Right forelimb (tissue), 1 donor: ENCODE measurements at places on chromosomes 16 and 17.

- no peak for DNase-seq
These were observed 4.2 kb downstream of the MFAP4 start for GRCh38 chr17:19382531-19383444.

- no peak for DNase-seq
These were observed 46.6 kb downstream of the PIK3R5 start for GRCh38 chr17:8918807-8919465.

GRCh38 chr17:21303441-21304065 lies 19.0 kb downstream of the MAP2K3 start:
- DNase-seq = no peak

DNA sequence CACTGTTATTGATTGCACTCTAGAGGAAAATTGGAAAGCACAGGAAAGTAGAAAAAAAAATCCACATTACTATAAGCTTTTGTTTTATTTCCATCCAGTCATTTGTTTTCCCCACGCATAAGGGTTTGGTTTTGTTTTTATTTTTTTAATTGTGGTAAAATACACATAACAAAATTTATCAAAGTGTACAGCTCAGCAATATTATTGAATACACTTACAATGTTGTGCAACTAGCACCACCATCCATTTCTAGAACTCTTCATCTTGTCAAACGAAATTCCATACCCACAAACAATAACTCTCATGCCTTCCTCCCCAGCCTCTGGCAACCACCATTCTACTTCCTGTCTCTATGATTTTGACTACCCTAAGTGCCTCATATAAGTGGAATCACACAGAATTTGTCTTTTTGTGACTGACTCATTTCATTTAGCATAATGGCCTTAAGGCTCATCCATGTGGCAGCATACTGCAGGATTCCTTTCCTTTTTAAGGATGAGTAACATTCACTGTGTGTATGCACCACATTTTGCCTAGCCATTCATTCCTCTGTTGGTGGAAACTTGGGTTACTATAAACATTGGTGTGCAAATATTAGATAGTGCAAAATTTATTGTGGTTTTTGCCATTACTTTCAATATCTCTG lies 11.1 kb downstream of the SPPL2C start:
- no peak for DNase-seq

GRCh38 chr17:69250641-69251040 lies 22.0 kb upstream of the ABCA10 start:
- no peak for DNase-seq

- DNase-seq = no peak
These were observed 3.0 kb downstream of the ALYREF start for GRCh38 chr17:81888105-81888987.

DNA sequence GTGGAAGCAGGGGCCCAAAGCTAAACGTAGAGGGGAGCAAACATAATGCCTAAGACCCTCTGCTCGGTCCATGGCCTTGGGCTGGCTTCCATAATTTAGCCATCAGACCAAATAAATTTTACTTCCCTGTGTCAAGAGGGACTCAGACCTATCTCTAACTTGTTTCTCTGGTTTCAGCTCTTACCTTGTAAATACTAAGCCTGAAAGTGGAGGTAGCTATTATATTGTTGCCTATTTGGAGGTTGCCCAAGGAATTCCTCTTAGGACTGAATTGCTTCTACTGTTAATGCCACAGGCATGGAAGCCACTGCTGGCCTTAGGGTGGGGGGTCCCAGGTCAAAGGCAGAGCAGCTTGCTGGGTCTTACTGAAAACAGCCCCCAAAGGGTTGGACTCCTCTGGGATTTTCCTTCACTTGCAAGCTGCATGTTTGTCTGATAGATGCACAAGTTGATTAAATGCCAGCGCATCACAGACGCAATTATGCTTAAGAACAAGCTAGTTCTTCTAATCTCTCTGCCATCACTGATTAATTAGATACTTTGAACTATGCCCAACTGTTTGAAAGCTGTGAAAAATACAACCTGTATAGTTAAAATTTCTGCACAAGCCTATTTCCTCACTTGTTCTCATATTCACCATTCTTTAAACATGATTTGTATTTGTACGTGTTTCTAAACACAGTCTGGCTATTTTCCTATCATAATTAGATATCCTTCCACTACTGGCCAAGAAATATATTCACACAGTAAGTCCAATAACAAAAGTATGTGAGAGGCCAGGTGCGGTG lies 67.9 kb upstream of the HAS3 start:
- no peak for DNase-seq

DNA sequence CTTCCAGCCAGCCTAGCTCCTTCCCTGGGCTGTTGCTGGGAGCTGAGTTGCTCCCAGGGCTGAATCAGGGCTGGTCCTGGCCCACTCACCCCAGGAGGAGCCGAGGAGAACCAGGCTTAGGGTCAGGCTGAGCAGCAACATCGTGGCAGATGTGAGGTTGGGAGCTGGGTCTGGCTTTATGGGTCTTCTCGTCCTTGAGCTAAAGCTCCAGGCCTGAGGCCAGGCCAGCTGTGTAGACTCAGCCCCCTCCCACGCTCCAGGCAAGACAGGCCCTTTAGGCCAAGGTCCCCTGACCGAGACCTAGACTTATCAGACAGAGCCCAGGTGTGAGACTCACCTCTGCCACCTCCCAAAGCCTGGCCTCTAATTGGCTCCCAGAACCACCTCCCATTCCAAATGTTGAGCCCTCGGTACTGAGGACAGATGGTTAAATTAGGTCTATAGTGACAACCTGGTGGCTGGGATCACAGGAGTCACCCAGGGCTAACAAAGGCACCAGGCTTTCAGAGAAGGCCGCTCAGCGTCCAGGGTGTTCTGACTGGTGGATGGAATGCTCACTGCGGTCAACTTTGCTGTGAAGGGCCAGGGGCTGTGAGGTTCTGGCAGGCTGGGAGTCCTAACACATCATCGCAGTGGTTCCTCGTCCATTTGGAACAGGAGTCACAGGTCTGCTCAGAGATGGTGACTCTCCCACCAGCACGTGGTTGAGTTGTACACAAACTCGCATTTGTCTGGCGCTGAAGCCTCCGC lies at the start of gene CTRL:
Gene CTRL (minus strand): TSS at position 151 of the 750 bp plus-strand sequence. CDS start 10 bp downstream, at position 141.
- no peak for DNase-seq

DNA sequence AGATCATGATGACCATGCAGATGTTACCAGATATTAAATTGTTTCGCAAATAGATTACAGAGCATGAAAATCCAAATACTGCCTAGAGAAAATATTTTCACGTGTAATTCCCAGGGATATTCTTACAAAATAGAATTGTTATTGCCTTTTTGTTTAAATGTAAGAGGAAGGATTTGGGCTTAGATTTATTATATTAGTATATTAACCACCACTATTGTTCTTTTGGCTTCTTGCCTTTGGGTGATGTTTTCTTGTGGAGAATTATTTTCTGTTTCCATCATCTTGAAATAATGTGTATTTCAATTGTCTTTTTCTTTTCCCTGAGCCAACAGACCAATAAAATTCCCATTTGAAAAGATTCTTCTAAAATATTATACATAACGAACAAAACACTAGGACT lies 109.7 kb upstream of the NUDT7 start:
- no peak for DNase-seq

- no peak for DNase-seq
These were observed 42.3 kb downstream of the MAPT start for GRCh38 chr17:45936610-45937009.

DNA sequence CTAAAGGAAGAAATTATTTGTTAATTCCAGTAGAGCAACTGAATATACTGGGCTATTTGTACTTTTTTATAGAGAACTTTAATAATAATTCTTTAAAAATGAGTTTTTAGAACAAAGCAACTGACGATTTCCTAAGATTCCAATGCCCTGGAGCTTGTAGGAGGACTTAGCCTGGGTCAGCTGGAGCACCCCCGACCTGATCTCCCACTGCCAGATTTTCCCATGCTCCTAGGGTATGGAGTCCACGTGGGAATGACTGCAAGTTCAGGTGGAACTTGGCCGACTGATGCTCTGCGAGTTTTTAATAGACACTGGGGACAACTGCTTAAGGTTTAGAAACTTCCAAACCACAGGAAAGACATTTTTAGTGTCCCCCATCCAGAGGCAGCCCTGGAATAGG lies 25.5 kb upstream of the CACNG5 start:
- DNase-seq = no peak

- DNase-seq = no peak
These were observed 34.2 kb downstream of the CD300LF start for GRCh38 chr17:74678541-74678940.

DNA sequence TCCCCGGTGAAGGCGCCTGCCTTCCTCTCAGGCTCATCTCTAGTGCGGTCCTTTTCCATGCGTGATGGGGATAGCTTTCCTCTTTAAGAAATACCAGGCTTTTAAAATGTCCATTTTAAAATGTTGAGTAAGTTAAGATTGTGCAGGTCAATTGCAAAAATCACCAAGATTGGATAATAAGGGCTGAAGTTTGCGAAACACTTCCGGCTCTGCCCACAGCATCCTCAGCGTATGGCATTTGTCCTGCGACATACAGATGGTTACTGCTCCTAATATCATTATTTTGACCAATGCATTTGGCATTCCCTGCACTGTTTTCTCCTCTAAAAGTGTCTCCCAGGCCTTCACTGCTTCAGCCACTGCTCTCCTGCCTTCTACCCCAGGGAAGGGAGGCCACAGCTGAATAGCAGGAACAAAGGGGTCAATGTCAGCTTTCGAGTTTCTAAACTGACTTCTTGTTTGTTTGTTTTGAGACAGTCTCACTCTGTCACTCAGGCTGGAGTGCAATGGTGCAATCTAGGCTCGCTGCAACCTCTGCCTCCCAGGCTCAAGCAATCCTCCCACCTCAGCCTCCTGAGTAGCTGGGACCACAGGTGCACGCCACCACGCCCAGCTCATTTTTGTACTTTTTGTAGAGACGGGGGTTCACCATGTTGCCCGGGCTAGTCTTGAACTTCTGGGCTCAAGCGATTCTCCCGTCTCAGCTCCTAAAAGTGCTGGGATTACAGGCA lies 91.9 kb downstream of the CRISPLD2 start:
- DNase-seq = no peak

- no peak for DNase-seq
These were observed 330.7 kb upstream of the ASIC2 start for GRCh38 chr17:33623841-33624240.

DNA sequence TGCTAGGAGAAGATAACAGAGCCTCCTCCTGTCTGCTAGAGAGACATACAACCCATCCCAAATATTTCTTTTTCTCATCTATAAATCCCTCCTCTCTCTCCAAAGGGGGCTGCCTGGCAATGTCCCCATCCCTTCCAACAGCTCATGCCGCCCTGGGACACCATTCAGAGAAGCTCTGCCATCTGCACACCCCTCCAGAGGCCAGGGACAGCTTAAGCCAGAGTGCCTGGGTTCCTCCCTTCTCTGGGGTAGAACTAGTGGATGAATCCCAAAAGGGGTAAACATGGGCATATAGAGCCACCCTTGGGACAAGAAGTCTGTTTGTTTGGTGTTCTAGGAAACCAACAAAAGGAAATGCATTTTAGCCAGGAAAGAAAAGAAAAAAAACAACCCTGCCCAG lies 2.6 kb upstream of the LPO start:
- no peak for DNase-seq

DNA sequence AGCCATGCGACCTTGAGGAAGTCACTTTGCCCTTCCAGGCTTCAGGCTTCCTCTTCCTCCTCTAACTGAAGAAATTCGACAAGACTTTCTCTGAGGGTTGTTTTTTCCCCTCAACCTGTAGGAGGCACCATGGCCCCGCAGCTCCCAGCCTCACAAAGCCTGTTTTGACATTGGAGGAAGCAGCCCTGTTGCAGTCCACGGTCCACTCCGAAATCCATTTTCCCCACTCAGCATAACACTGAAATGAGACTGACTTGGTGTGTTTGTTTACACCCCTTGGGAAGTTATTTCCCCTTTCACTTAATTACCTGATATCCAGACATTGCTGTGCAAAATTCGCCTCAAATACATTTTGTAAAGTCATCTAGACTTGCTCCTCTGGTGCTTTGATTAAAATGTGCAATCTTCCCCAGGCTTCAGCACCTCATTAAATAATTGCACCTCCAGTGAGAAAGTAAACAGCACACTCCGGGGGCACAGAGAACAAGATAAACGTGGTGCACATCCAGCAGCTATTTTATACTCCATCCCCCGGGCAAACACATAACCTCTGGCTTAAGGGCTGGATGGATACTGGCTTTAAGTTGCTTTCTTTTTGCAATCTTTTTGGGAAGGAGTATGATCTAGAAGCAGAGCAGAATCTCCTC lies 41.4 kb upstream of the PIRT start:
- DNase-seq = peak; percentile 53

DNA sequence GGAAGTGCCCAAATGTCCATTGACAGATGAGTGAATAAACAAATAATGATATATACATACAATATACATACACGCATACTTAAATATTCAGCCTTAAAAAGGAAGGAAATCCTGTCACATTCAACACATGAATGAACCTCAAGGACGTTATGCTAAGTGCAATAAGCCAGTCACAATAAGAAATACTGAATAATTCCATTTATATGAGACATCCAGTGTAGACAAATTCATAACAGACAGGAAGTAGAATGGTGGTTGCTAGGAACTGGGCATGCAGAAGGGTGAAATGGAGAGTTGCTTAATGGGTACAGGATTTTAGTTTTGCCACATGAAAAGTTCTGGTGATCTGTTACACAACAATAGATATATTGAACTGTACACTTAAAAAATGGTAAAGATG lies 8.8 kb upstream of the ITGB4 start:
- no peak for DNase-seq

DNA sequence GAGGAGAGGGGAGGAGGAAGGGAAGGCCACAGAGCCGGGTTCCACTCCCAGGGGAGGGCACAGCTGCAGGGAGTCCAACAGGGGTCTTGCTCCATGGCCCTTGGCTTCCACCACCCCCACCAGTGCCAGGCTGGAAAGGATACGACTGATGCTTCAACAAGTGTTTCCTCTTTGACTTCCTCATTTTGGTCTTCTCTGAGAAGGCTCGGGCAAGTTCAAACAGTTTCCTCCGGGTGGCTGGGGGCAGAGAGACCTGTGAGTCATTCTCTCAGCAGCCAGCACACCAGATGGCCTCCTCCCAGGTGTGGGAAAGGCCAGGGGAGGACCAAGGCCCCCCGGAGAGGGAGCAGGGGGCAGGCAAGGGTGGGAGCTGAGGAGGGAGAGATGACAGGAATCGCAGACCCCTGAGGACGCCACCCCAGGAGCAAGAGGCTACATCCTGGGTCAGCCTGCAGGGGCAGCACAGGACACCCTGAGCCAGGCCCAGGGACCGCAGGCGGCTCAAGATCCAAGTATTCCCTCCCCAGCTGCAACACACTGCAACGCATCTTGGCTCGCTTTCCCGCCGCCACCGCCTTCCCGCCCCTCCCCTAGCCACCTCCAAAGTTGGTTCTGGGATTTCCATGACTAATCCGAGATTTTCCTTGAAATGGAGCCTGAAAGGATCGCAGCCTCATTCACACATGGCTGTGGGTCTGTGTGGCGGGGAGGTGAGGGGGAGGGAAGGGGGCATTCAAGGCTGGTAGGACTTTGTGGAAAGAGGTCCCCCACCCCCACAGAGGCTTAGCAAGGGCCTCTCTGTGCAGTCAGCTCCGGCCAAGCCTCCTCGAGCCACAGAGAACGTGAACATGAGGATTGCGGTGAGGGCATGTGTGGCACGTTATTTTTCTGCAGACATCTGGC lies 18.4 kb upstream of the MRPS23 start:
- DNase-seq = peak; percentile 89

- no peak for DNase-seq
These were observed 14.2 kb downstream of the SNX20 start for GRCh38 chr16:50666658-50667496.
